Hindlimb muscle (tissue), 1 donor: ENCODE measurements at places on chromosomes 16 and 17.

DNA sequence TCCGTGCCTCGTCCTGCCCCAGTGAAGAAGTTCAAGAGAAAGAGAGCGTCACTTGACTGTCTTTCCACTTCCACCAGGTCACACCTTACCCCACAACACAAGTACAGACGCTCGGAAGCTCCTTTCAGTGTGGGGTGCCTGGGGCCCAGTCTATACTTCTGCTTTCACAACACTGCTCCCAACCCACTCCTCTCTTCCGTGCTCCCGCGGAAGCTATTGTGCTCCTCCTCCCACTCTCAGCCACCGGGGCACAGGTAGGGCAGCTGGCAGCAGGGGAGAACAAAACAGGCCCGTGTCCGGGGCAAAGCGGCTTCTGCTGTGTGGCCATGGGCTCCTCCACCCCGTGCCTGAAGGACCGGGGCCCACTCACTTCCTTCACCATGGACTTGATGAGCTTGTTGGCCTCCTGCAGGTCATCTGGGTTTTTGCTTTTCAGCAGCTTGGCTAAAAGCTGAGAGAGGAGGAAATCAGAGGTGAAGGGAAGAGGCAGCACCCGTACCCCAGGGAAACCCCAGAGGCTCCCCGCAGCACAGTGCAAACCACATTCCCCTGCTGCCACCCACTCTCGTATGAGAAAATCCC lies 18.9 kb downstream of the GGA3 start:
- no peak for DNase-seq

DNA sequence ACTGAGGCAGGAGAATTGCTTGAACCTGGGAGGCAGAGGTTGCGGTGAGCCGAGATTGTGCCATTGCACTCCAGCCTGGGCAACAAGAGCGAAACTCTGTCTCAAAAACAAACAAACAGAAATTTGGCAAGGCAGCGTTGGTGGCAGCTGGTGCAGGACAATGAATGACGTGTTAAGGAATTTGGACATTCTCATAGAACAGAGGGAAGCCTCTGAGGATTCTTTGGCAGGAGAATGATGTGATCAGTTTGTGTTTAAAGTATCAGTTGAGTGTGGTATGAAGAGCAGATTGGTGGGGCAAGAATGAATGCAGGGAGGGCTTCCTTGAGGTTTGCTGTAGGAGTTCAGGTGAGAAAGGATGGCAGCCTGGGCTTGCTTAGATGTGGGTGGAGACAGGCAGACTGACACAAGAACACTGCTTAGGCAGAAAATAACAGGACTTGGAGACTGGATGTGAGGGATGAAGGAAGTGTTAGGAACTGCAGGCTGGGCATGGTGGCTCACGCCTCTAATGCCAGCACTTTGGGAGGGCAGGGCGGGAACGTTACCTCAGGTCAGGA lies 4.8 kb downstream of the CYB5D2 start:
- DNase-seq, result no peak

DNA sequence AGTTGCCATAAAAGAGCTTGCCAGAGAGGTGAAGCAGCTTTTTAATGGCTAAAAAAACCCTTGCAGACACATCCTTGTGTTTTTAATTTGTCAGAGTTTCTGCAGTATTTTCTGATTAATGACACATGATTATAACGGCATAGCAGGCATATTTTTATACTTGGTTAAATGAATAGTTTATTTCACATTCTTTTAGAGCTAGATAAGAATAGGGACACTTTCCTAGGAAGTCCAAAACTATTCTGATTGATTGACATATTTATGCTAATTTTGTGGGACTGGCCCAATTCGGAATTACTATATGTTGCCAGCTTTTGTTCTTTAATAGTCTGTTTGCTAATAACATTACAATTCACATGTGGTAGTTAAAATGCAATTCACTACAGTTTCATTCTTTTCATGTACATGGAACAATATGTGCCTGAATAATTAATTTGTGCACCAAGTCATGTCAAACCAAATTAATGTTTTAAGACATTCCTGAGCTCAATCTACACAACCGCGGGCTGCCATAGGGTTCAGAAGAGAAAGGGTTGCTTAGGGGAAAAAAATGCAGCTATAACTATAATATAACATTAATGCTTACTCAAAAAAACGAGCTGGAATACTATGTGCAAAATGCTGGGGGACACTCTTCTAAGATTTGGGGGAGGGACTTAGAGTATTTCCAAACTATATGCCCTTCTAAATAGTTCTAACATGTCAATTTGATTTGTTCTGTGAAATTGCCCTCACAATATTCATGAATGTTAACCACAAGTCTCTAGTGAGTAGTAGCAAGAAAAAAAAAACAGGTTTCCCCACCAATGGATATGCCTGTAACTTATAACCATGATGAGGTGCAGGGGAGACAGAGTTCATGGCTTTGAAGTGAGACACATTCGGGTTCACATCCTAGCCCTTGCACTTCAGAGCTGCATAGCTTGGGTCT lies 305.4 kb downstream of the CEP112 start:
- no peak for DNase-seq

- no peak for DNase-seq
Measured at GRCh38 chr17:54085934-54086333, 263.2 kb downstream of the KIF2B start.

- no peak for DNase-seq
Measured at GRCh38 chr16:5633845-5634440, 536.3 kb upstream of the EEF2KMT start.

- no peak for DNase-seq
Measured at GRCh38 chr16:4481526-4481925, 5.3 kb downstream of the HMOX2 start.

DNA sequence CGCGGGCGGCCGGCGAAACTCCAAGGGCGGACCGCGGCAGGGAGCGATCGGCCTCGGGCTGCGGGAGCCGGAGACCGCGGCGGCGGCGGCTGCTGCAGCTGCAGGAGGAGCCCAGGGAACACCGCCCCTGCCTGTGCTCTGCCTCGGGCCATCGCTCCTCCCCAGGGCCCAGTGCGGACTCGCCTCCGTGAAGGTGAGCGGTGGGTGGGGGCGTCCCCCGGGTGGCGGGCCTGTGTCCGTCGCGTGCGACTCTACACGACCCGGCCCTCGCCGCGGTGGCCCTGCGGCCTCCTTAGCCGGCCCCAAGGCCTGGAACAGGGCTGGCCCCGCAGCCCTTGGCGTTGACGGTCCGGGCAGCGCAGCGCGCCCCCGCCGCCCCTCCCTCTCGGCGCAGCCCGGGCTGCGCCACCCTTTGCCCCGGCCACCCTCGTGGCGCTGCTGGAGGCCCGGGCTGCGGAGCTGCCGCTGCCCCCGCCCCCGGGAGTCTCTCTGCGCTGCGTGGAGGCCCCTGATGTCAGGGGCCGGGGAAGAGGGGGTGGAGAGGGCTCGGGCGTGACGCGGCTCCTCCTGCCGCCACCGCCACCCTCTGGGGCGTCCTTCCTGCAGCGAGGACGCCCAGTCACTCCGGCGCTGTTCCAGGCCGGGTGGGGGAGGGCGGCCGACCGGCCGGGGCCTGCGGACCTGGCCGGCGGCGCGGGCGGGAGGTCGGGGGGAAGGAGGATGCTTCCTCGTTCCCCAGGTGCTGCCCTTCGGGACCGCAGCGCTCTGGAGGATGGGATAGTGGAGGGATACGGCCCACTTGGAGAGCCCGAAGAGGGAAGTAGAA lies 485 bp downstream of the DYNLL2 start:
- peak; percentile 59 for DNase-seq

DNA sequence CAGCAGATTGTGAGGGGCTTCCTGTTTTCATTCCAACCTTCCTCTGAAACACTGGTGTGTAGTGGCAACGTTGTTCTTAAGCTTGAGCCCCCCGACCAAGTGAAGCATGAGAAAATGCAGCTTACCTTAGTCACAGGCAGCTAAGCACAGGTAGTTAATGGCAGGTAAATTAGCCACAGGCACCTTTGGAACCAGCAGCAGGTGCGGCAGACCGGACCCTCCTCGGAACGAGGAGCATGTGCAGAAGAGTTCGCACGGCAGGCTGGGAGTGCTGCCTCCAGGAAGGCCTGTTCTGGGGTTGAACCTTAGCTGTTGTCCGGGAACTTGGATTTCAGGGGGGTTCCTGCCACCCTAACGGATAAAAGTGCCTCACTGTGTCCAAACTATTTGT lies 7.2 kb upstream of the IRF8 start:
- DNase-seq, result no peak

- DNase-seq, result no peak
Measured at GRCh38 chr17:2372180-2372579, 28.7 kb downstream of the MNT start.

GRCh38 chr17:66461343-66461995 lies 159.1 kb downstream of the PRKCA start:
- DNase-seq, result no peak

- no peak for DNase-seq
Measured at GRCh38 chr17:74147966-74148365, 55.5 kb upstream of the RPL38 start.

DNA sequence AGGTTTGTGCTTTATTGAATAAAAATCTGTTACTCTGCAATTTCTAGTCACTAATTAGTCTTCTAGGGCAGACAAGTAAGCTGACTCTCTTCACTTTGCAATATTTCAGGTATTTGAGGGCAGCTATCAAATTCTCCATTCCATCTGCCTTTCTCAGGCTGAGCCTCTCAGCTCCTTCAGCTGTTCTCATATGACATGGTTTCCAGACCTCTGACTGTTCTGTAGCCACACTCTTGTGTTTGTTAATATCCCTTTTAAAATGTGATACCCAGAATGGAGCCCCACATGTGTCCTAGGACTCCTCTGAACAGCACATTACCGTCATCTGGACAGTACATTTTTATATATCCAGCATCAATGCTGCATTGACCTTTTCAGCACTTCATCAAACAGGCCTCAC lies 46.1 kb upstream of the MTMR4 start:
- DNase-seq, result no peak

- DNase-seq, result no peak
Measured at GRCh38 chr16:81618661-81619060, 160.4 kb upstream of the PLCG2 start.

- no peak for DNase-seq
Measured at GRCh38 chr17:75346906-75347305, 57.7 kb upstream of the SLC25A19 start.

GRCh38 chr17:62780951-62781350 lies 27.2 kb downstream of the MARCHF10 start:
- no peak for DNase-seq

GRCh38 chr16:77690416-77690815 lies 31.9 kb upstream of the NUDT7 start:
- no peak for DNase-seq

DNA sequence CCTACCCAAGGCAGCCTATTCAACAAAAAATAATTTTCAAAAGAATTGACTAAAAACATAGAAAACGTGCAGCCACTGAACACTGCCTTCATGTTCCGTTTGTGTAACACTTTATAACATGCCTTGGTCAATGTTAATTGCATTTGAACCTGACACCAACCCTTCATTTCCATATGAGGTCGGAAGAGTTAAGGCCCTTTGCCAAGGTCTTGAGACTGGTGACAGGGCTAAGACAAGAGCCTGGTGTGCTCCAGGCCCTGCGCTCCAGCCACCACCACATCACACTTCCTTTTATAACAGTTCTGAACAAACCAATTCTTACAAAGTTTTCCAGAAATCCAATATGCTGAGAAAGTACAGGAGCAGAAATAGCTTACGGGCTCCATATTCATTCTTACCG lies 4.2 kb downstream of the BBS2 start:
- no peak for DNase-seq

GRCh38 chr17:38761612-38762011 lies 9.1 kb downstream of the PSMB3 start:
- no peak for DNase-seq

DNA sequence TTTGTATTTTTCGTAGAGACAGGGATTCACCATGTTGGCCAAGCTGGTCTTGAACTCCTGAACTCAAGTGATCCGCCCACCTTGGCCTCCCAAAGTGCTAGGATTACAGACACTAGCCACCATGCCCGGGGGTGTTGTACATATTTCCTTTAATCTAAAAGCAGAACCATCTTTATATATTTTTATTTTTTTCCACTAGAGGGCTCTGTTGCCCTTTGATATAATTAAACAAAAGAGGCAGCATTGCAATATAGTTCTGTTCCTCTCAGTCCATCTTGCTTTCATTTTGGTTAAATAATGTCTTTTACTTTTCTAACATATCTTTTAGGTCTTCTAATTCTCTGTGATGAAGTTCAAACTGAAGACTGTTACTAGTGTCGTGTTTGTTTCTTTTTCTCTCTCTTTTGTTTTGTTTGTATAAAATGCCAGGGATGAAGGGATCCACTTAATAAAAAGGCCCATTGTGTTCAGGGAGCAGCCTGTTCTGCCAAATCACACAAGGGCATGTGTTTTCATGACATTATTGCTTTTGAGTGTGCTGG lies 23.4 kb downstream of the WWOX start:
- no peak for DNase-seq

DNA sequence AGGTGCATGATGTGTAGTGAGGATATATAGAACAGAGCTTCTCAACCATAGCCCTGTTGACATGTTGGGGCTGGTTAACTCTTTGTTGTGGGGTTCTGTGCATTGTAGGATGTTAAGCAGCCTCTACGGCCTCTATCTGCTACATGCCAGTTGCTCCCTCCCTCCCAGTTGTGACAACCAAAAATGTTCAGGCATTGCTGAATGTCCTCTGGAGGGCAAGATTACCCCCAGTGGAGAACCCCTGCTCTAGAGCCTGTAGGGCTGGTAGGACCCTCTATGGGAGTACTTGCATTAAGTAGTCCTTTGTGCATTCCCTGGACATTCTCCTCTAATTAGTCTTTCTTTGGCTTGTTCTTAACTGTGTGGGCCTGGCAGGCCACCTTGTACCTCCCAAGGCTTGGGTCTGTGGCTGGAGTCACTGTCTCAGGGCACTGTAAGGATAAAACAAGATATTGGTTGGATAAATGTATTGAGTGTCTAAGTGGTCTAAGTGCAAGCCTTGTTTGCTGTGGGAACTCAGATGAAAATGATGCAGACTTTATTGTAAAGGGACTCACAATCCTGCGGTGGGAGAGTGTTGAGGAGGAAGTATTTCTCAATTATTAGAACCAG lies 19.8 kb upstream of the MYO1D start:
- DNase-seq, result no peak

DNA sequence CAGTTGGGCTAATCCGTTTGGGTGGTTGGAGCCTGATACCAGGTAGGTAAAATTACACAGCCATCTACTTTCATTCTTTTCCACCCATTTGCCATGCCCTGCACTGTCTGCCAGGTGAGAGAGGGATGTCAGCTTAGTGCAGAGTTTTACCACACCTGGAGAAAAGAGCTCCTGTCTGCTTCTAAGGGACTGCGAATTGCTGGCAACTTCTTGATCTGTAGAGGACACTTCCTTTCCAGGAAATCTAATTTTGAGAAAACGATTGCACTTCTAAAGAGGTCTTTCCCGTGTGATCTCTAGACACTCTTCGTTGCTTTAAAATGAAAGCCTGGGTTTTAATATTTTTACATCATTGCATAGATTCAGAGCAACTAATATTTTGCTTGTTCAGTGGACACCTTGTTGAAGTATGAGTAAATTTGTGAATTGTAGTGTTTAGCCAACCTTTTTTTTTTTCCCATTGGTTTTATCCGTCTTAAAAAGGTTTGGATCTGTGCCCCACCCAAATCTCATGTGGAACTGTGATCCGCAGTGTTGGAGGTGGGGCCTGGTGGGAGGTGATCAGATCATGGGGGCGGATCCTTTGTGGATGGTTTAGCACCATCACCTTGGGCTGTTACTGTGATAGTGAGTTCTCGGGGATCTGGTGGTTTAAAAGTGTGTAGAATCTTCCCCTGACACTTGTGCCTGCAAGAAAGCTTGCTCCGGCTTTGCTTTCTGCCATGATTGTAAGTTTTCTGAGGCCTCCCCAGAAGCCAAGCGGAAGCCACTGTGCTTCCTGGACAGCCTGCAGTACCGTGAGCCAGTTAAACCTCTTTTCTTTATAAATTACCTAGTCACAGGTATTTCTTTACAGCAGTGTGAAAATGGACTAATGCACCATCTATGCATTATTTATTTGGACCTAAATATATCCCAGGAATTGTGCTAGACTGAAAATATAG lies 104.6 kb downstream of the PRKCA start:
- DNase-seq, result no peak
